Tibial nerve (tissue), 4 donors: ENCODE measurements at places on chromosomes 2 and 18. TPM values are rescaled to one million over a fixed set of nuclear protein-coding genes. Genes with fewer than 3 reads are reported as not detected.
A peak's percentile ranks its signal among the peaks of the same experiment; 100 is the strongest.

The IL18RAP gene
- 3.9 TPM for total RNA-seq

The CNRIP1 gene
- total RNA-seq = 39.6 TPM

The KLHL14 gene
- 0.44 TPM for total RNA-seq

DNA sequence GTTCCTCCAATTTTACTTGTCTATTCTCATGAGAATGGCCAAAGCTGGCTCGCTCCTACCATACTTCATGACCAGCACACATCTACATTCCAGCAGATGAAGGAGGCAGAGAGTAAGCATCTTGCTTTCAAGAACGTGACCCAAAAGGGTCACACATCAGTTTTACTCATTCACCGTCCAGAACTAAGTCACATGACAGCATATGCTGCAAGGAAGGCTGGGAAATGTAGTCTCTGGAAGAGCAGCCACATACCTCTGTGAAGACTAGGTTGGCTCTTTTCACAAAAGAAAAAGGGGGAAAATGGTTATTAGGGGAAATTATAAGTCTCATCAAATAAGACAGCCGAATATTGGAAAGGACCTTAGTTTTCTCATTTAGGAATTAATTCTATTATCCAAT is 835.3 kb downstream of the EPHA4 start:
- no peak overlapping the region for H3K27ac ChIP-seq
- H3K4me3 ChIP-seq = no peak overlapping the region

The MRO gene
- 1.4 TPM for total RNA-seq

GRCh38 chr18:79548621-79548985 is 131.0 kb upstream of the CTDP1 start:
- H3K27ac ChIP-seq = no peak overlapping the region
- H3K4me3 ChIP-seq = no peak overlapping the region
- DNase-seq = no peak
- no peaks in the 10 kb centered on the region for H3K36me3 ChIP-seq
- H3K4me1 ChIP-seq = no peaks in the 10 kb centered on the region

GRCh38 chr18:51867767-51868166 is 472.2 kb upstream of the DCC start:
- H3K4me1 ChIP-seq = no peaks in the 10 kb centered on the region
- H3K4me3 ChIP-seq = no peak overlapping the region
- DNase-seq = no peak
- H3K27me3 ChIP-seq = no peaks in the 10 kb centered on the region

DNA sequence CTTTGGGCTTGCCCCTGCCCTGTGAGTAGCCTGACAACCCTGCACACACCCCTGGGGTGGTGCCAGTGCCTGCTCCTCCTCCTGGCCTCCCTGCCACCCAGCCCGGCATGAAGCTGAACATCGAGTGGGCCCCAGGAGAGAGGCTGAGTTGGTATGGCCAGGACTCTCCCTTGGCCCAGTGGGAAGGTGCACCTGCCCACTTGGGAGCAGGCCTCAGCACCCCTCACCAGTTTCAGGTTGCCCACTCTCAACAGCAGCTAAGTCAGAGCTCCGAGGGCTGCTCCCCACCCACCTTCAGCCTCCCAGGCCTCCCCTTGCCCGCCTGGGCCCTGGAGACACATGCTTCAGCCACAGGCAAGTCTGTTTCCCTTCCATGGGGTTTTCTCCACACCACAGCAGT is 203.1 kb downstream of the KLHL29 start:
- no peaks in the 10 kb centered on the region for H3K27me3 ChIP-seq
- no peaks in the 10 kb centered on the region for H3K36me3 ChIP-seq
- peaks cover 86% of the 10 kb centered on the region for H3K4me1 ChIP-seq
- no peak for DNase-seq
- no peak overlapping the region for H3K4me3 ChIP-seq

DNA sequence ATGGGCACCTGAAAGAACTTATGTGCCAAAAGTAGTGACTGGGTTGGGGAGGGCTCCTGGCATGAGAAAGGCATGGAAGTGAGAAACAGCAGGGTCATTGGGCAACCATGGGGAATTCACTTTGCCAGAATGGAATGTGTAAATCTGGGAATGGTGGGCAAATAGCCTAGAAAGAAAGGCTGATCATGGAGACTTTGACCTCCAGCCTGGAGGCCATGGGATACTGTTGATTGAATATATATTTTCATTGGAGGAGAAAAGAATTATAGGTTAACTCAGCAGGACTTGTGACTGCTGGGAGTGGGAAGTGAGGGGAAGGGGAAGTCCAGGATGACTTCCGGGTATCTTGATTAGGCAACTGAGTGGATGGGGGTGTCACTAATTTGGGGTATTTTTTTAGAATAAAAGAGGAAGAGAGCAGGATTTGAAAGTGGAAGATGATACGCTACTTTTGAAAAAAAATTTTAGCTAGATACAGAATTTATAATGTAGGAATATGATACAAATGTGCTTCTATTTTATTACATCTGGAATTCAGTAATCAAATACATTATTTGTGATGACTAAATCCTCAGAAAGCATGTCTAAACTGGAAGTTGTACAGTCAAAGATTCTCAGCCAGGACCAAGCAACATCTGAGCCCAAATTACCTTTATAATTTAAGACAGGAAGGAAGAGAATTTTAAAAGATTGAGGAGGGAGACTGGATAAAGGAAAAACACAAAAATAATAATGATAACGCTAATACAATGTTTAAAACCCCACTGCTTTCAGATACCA is 116.2 kb downstream of the GATA6 start:
- DNase-seq = no peak
- no peaks in the 10 kb centered on the region for H3K27me3 ChIP-seq
- no peak overlapping the region for H3K4me3 ChIP-seq
- H3K36me3 ChIP-seq = no peaks in the 10 kb centered on the region

GRCh38 chr2:11154923-11155380 is 315 bp upstream of the SLC66A3 start:
- no peaks in the 10 kb centered on the region for H3K36me3 ChIP-seq
- H3K27ac ChIP-seq = peak overlapping the region; percentile 94
- no peaks in the 10 kb centered on the region for H3K27me3 ChIP-seq
- DNase-seq = peak; percentile 95

DNA sequence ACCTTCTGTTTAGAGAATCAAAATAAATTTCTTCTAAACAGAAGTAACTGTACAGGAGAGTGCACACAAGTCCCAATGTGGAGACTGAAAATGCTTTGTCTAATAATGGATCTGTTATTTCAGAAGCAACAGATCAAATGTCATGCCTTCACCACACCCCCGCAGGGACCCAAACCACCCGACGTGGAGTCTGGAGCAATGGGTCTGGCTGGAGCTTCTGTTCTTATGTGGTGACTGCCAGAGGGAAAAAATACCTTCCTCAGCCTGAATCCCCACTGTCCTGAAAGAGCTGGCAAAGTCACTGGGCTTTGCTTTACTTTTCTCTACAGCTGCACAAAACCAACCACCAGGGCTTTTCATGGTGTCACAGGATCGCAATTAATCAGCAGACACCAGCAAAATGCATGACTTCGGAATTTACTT is 119.0 kb upstream of the ZFP36L2 start:
- no peak overlapping the region for H3K4me3 ChIP-seq
- DNase-seq = peak; percentile 33
- H3K36me3 ChIP-seq = peaks cover 9% of the 10 kb centered on the region
- H3K4me1 ChIP-seq = peaks cover 31% of the 10 kb centered on the region

GRCh38 chr2:161269111-161269510 is 39.1 kb upstream of the PSMD14 start:
- H3K36me3 ChIP-seq = no peaks in the 10 kb centered on the region
- no peak overlapping the region for H3K4me3 ChIP-seq
- no peak for DNase-seq
- no peaks in the 10 kb centered on the region for H3K27me3 ChIP-seq

The RSAD2 gene
- total RNA-seq = 7.6 TPM

The DSG1 gene
- not detected for total RNA-seq

DNA sequence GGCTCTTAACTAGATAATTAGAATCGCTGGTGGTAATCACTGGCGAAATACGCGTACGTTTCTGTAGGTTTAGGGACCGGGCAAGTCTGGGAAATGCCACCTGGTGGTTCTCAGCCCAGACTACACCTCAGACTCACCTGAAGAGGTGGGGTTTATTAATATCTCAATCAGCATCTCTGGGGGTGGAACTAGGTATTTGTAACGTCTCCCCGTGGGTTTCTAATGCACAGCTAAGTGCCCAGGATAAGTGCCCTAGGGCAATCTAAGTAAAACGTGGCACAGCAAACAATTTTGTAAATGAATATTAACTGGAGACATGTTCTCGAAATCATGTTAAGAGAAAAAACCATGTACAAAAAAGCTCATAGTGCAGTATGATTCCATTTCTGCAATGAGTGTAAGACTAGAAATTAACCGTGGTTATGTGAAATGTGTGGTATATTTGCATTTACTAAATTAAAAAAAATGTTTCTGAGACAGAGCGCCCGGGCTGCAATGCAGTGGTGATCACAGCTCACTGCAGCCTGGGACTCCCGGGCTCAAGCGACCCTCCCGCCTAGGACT is 760 bp upstream of the CNOT11 start:
- DNase-seq = no peak
- peak overlapping the region; percentile 89 for H3K27ac ChIP-seq
- peak overlapping the region; percentile 96 for H3K4me3 ChIP-seq
- peaks cover 6% of the 10 kb centered on the region for H3K36me3 ChIP-seq
- H3K4me1 ChIP-seq = peaks cover 37% of the 10 kb centered on the region

The IGFBP5 gene
- total RNA-seq = 1,859 TPM

The CHRNA1 gene
- not detected for total RNA-seq

DNA sequence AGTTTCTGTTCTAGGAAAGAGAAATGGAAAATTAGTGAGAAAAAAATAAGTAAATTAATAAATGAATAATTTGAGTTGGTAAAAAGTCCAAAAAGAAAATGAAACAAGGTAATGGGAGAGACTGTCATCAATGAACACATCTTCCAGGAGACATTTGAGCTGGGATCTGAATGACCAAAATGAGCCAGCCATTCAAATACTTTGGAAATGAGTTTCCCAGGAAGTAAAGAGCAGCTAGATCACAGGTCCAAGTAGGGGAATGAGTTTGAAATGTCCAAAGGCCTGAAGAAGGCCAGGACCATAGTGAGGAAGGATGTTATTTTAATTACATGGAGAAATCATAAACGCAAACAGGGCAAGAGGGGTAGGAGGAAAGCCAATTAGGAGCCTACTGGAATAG is 6.6 kb upstream of the DNAH7 start:
- H3K27ac ChIP-seq = no peak overlapping the region
- H3K36me3 ChIP-seq = no peaks in the 10 kb centered on the region
- H3K27me3 ChIP-seq = no peaks in the 10 kb centered on the region
- H3K4me3 ChIP-seq = no peak overlapping the region

The TMSB10 gene
- total RNA-seq = 5,734 TPM

DNA sequence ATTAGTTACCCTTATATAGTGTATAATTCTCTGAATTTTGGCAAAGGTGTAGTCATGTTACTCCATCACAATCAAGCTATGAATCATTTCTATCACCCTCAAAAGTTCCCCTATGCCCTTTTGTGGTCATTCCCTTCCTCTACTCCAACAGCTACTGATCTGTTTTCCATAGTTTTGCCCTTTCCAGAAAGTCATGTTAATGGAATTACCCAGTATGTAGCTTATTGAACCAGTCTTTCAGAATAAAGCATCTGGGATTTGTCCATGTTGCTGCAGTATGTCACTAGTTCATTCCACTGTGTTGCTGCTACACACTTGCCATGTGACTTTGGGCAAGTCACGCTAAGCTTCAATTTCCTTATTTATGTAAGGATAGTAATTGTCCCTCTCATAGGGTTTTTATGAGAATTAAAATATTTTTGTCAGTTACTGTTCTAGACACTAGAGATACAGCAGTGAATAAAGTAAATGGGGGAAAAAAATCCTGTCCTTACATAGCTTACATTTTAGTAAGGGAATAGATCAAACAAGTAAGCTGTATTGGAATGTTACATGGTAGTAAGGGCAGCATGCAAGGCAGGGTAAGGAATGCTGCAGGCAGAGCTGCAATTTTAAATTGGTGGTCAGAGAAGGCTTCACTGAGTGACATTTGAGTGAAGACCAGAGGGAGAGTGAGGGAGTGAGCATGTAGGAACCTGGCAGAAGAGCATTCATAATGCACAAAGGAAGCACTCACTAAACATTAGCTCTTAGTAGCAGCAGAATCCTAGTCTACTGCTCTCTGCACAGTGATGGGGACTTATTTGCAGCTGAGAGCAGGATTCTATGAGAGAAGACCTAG is 80.3 kb upstream of the TSPYL6 start:
- H3K36me3 ChIP-seq = no peaks in the 10 kb centered on the region
- peaks cover 10% of the 10 kb centered on the region for H3K4me1 ChIP-seq
- H3K27ac ChIP-seq = peak overlapping the region; percentile 51
- DNase-seq = no peak
- H3K27me3 ChIP-seq = no peaks in the 10 kb centered on the region

GRCh38 chr18:43681661-43682060 is 404.4 kb upstream of the SYT4 start:
- H3K4me1 ChIP-seq = no peaks in the 10 kb centered on the region
- no peak overlapping the region for H3K27ac ChIP-seq
- no peak overlapping the region for H3K4me3 ChIP-seq
- no peaks in the 10 kb centered on the region for H3K36me3 ChIP-seq
- no peaks in the 10 kb centered on the region for H3K27me3 ChIP-seq

- no peak overlapping the region for H3K27ac ChIP-seq
- no peaks in the 10 kb centered on the region for H3K36me3 ChIP-seq
- peaks cover 66% of the 10 kb centered on the region for H3K4me1 ChIP-seq
- H3K4me3 ChIP-seq = peak overlapping the region; percentile 44
- no peak for DNase-seq
Observed at GRCh38 chr2:236163471-236164200, 4.5 kb downstream of the GBX2 start.

DNA sequence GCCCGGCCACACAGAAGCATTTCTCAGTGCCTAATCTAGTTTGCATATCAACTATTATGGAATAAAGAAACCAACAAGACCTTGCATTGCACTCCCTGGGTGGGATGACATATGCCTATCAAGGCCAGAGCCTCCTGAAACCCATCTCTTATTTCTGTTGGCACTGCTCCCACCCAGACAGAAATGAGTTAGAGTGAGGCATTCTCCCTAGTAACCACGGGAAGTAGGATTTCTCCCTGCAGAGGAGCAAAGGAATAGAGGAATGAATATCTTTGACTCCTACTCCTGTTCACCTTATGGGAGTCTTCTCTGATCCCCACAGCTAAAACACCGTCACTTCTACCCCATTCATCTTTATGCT is 24.2 kb upstream of the SCYGR1 start:
- H3K27me3 ChIP-seq = no peaks in the 10 kb centered on the region
- no peaks in the 10 kb centered on the region for H3K36me3 ChIP-seq
- no peak overlapping the region for H3K27ac ChIP-seq
- H3K4me3 ChIP-seq = no peak overlapping the region
- peaks cover 22% of the 10 kb centered on the region for H3K4me1 ChIP-seq
- DNase-seq = no peak

GRCh38 chr2:127591221-127591923 is 54.6 kb upstream of the GPR17 start:
- peak; percentile 32 for DNase-seq
- H3K36me3 ChIP-seq = no peaks in the 10 kb centered on the region
- H3K27ac ChIP-seq = no peak overlapping the region
- no peaks in the 10 kb centered on the region for H3K27me3 ChIP-seq
